Stimulated activated effector memory CD8-positive, alpha-beta T cell treated with anti-CD3 and anti-CD28 coated beads, Interleukin-12 subunit alpha, Interleukin-12 subunit beta, amount 100 ng/mL, for 72 hours (primary cell): ENCODE measurements at places on chromosomes 5 and 9.

DNA sequence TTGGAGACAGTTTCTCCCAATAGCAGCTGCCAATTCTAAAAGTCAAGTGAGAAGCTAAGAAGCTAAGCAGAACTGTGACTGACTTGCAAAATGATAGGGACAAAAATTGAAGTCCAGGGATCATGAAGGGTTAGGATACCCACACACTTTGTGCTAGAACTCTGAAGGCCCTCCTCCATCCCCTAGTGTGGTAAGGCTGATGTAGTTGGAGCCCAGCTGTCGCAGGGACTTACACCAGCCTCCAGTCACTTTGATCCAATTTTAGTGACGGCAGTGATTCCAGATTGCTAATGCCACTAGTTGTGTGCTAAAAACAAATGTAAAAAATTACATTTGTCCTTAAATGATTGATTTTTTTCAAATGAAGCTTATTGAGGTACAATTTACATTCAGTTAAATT is 742.7 kb upstream of the ZNF608 start:
- DNase-seq: no peak

DNA sequence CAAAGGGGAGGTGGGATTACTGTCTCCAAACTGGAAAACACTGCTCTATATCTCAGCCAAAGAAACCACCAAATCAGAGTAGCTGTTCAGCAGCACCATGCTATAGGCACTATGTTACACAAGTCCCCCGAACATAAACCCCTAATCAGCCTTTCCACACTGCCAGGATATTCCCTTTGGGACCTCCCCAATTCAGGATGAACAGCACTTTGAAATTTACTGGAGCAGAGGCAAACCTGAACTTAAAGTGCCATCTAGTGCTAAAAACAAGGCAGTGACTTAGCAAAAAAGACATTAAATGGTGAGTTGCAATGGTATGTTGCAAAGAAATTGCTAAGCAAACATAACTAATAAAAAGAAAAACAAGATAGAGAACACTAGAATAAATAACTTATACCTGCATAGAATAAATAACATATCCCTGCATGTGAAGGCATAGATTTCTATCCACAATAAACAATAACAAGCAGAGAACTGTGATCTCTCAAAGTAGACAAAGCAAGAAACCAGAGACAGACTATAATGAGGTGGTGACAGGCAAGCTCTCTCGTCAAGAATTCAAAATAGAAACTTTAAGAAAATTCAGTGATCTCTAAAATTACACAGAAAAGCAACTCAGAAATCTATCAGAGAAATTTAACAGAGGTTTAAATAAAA is 584.4 kb upstream of the ACO1 start:
- no peak for DNase-seq

GRCh38 chr5:111453295-111453694 is 59.0 kb downstream of the STARD4 start:
- no peak for DNase-seq

- DNase-seq: no peak
Measured at GRCh38 chr5:71011194-71011792, 13.8 kb downstream of the NAIP start.

GRCh38 chr5:143218517-143219170 is 184.8 kb downstream of the NR3C1 start:
- no peak for DNase-seq

GRCh38 chr5:66645039-66645438 is 48.8 kb downstream of the MAST4 start:
- no peak for DNase-seq

GRCh38 chr9:26426551-26427131 is 466.0 kb downstream of the CAAP1 start:
- DNase-seq: no peak

DNA sequence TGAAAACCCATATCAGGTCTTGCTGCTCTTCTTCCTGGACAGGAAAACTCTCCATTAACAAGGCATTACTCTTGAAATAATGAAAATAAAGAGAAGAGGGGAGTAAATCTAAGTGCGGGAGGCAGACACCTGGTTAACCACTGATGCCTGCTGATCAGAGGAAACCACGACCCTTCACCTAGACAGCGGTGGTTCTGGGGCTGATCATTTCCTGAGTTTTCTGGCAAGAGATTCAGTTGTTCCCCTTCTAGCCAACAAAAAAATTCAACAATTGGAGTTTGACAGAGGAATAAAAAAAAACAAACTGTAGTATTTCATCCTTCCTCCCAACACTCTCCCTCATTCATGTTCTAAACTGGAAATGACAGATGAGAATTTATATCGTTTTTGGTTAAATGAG is 3.0 kb downstream of the RLN2 start:
- no peak for DNase-seq

DNA sequence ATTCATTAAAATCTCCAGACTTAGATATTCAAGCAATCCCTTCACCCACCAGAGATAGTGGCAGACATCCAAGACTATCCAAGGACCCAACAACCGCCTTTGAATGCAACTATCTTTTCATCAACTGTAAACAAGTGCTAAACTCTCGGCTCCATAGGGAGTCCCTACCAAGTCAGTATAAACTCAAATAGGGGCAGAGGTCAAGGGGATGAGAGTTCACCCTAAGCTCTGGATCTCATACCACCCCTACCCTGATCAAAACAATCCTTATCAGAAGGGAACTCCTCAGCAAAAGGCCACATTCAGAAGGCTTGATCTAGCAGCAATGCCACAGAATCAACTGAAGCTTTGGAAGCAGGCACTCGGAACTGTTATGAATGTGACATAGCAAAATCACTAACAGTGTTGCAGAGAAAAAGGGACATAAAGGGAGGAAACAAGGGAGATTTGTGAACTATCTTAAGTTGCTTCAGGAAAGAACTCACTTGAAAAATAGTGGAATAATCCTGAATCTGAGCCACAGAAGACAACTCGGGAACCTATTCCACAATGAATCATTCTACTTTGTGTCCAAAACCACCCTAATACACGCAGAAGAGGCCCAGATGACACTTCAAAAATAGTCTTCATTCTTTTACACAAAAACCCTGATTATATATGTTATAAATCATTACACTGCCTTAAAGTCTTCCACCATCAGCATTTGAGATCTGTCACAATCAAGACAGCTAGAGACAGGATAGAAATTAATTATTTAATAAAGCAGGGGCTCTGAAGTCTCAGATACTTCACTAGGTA is 49.8 kb downstream of the NR6A1 start:
- no peak for DNase-seq

GRCh38 chr9:113692256-113692655 is 183.9 kb upstream of the ZNF618 start:
- DNase-seq: no peak

DNA sequence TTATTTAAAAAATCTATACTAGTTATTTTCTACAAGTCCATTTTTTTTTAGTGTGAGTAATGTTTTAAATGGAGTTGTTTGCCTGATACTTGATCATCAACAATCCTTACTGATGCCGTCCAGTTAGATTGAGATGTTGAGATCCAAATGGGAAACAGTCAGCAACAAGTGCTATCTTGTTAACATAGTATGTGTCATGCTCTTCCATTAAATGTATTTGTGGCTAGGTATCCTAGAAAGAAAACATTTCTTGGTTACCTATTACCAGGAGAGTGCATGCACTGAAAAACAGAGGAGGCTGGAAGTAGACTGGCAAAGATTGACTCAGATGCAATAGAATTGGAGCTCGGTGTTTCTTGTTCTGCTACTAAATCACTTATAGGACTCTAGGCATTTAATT is 123.4 kb upstream of the MAN2A1 start:
- no peak for DNase-seq
